ENCODE measurements at places on chromosomes 2 and 18. TPM values are rescaled to one million over a fixed set of nuclear protein-coding genes. Genes with fewer than 3 reads are reported as not detected.

IL1RL2 gene
- 1.6 TPM for total RNA-seq

PFN4 gene
- total RNA-seq = 0.66 TPM

IL18RAP gene
- total RNA-seq = 0.51 TPM

MOGAT1 gene
- total RNA-seq = 8.1 TPM

ERBB4 gene
- 0.02 TPM for total RNA-seq

OBSL1 gene
- 38.6 TPM for total RNA-seq

LHCGR gene
- not detected for total RNA-seq

AQP12B gene
- total RNA-seq = not detected

NFATC1 gene
- 1.00 TPM for total RNA-seq

UGT1A6 gene
- 96.3 TPM for total RNA-seq

SERPINE2 gene
- total RNA-seq = 1.2 TPM

OTOS gene
- total RNA-seq = not detected

CPSF3 gene
- 18.3 TPM for total RNA-seq

OR6B2 gene
- not detected for total RNA-seq

UGT1A9 gene
- total RNA-seq = 91.6 TPM

ANKRD30B gene
- not detected for total RNA-seq

ERICH2 gene
- total RNA-seq = 0.53 TPM

RRM2 gene
- 9.3 TPM for total RNA-seq

PLGLB1 gene
- total RNA-seq = 144 TPM

LOXL3 gene
- total RNA-seq = 2.4 TPM

TLX2 gene
- not detected for total RNA-seq

B4GALT6 gene
- 1.7 TPM for total RNA-seq

GBX2 gene
- total RNA-seq = not detected

MTLN gene
- total RNA-seq = 54.5 TPM

HOXD4 gene
- not detected for total RNA-seq

COL4A4 gene
- 2.4 TPM for total RNA-seq

CNOT11 gene
- total RNA-seq = 22.8 TPM

GPC1 gene
- total RNA-seq = 25.9 TPM

ACTR3 gene
- total RNA-seq = 74.4 TPM

STK17B gene
- total RNA-seq = 3.0 TPM

C2orf80 gene
- total RNA-seq = not detected

IFIH1 gene
- 8.8 TPM for total RNA-seq

DNER gene
- total RNA-seq = not detected

All from right lobe of liver (tissue), 6 donors.